Right lung (tissue), 10 donors: ENCODE measurements at places on chromosomes 3 and 15. TPM values are rescaled to one million over a fixed set of nuclear protein-coding genes. Genes with fewer than 3 reads are reported as not detected.

Gene MANF
- polyA plus RNA-seq: 103 TPM

Gene LMOD3
- 5.2 TPM for polyA plus RNA-seq

Gene IMPG2
- polyA plus RNA-seq: 0.74 TPM

Gene CCR1
- 9.3 TPM for polyA plus RNA-seq

Gene CYP8B1
- polyA plus RNA-seq: 0.19 TPM

Gene CD200
- 60.2 TPM for polyA plus RNA-seq

Gene PRICKLE2
- polyA plus RNA-seq: 31.6 TPM

Gene SLC9C1
- polyA plus RNA-seq: 0.98 TPM

Gene INSYN1
- polyA plus RNA-seq: 54.9 TPM

Gene DNAJA4
- polyA plus RNA-seq: 40.0 TPM

Gene TMEM212
- polyA plus RNA-seq: 3.1 TPM

Gene ANKRD34C
- polyA plus RNA-seq: not detected

Gene TNFAIP8L3
- 4.5 TPM for polyA plus RNA-seq

Gene CKMT1B
- polyA plus RNA-seq: 0.63 TPM

Gene NMNAT3
- polyA plus RNA-seq: 6.8 TPM

Gene GOLGA8G
- 0.78 TPM for polyA plus RNA-seq

Gene PLOD2
- polyA plus RNA-seq: 43.5 TPM

Gene LRRIQ4
- polyA plus RNA-seq: not detected

Gene MME
- polyA plus RNA-seq: 13.9 TPM

Gene SCG5
- polyA plus RNA-seq: 5.9 TPM

Gene TERC
- 0.46 TPM for polyA plus RNA-seq

Gene CCR9
- not detected for polyA plus RNA-seq

Gene OIP5
- polyA plus RNA-seq: 7.0 TPM

Gene WDR93
- 1.9 TPM for polyA plus RNA-seq

Gene COPS2
- 127 TPM for polyA plus RNA-seq

Gene MYL3
- polyA plus RNA-seq: 9.8 TPM

Gene MAP6D1
- 4.1 TPM for polyA plus RNA-seq

Gene CLDN11
- polyA plus RNA-seq: 9.7 TPM

Gene PAQR9
- 0.73 TPM for polyA plus RNA-seq

Gene CD80
- 3.6 TPM for polyA plus RNA-seq

Gene CORO2B
- 18.4 TPM for polyA plus RNA-seq

Gene CFAP100
- 7.9 TPM for polyA plus RNA-seq

Gene ATP1B3
- polyA plus RNA-seq: 113 TPM

Gene GPR149
- polyA plus RNA-seq: not detected

Gene ANKRD63
- polyA plus RNA-seq: not detected

Gene WNT5A
- polyA plus RNA-seq: 15.4 TPM

Gene ALS2CL
- polyA plus RNA-seq: 13.1 TPM

Gene CHRNA7
- 19.5 TPM for polyA plus RNA-seq

Gene LTF
- 3.1 TPM for polyA plus RNA-seq

Gene FBXL2
- polyA plus RNA-seq: 32.7 TPM

Gene TRPC1
- 10.0 TPM for polyA plus RNA-seq

Gene GALNT15
- polyA plus RNA-seq: 0.97 TPM

Gene HCLS1
- polyA plus RNA-seq: 7.2 TPM

Gene LEO1
- 27.2 TPM for polyA plus RNA-seq

Gene ECE2
- polyA plus RNA-seq: not detected

Gene FEZF2
- not detected for polyA plus RNA-seq

Gene LRTM1
- polyA plus RNA-seq: not detected

Gene EPHA6
- 0.27 TPM for polyA plus RNA-seq

Gene COL6A5
- polyA plus RNA-seq: 2.3 TPM

Gene ZKSCAN7
- polyA plus RNA-seq: 14.9 TPM

Gene MINAR1
- polyA plus RNA-seq: 0.93 TPM
